ENCODE measurements at places on chromosomes 4 and X.

DNA sequence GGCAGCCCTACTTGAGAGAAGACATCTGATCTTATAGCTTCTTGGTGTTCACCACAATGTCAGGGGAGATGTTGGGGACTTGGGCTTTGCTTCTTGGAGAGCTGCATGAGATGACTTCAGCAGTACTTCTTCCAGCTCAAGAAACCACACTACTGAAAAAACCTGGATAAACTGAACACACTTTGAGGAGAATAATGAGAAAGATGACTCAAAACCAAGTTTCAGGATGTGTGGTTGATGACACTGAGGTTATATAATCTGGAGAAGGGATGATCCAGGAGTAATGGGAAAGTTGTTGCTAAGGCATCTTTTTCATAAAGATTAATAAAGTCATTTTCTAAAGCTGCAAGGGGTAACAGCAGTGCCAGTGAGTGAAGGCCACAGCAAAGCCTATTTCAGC is 58.4 kb upstream of the PNPLA4 start:
- DNase-seq: peak; percentile 49

DNA sequence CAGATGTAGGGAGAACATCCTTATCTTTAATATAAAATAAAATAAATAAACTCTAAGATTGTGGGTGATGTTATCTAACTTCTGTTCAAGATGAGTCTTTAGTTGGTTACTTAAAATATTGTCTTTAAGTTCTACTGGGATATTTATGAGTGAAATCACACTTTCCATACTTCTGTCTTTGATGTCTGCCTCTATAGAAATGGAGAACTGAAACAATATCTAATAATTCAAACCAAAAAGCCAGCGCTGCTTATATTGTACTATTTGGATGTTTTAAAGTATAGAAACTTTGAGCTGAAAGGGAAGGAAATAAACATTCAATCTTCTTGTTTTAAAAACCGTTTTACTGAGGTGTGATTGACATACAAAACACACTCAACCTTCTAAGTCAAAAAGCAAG is 44.8 kb upstream of the RPS6KA3 start:
- DNase-seq: no peak

DNA sequence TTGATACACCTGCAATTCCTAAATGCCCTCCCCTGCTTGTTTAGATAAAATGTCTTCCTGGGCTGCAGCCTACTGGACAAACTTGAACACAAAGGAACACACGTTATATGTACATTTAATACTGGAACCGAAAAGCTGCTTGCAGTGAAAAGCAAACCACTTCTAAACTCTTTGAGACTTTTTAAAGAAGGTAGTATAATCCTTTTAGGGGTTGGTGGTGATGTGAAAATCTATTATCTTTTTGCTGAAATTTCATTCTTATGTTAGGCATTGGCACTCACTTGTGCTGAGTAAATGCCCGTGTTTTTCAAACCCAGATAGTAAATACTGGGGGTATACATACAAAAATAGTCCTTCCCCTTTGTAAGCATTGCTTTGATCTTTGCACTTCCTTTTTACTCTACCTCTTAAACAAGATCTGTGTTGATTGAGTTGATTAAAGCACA is 2.2 kb downstream of the NFKB1 start:
- DNase-seq: no peak

GRCh38 chr4:173214231-173214630 is 45.6 kb downstream of the GALNT7 start:
- no peak for DNase-seq

DNA sequence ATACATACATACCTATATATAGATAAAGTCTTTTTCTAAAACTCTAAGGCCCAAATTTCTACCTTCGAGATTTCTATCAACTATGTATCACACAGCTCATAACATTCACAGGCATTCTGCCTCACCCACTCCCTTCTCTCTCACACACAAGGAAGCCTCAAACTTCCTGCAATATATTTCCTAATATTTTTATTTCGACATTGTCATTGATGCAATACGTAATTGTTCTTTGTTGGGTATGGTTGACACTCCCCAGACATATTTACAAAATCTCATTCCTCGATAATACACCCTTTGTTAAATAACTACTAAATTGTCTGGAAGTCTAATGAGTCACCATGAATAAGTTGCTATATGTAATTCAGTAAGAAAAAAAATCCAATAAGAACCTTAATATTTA is 143.5 kb downstream of the HNRNPD start:
- no peak for DNase-seq

DNA sequence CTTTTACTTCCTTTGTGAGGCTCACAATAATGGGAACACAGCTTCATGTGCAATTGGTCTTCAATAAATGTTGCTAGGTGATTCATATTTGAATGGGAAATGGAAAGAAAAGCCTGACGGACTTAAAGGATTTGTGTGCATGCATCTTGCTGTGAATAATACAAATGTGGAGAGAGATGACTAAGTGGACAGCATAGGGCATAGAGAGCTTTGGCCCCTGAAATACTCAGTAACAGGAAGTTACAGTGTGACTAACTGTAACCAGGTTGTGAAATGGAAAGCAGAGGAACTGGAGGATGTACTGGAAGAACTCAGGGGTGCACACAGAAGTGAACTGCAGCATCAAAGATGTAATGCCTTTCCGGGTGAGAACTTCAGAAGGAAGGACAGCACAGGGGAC is 206.7 kb downstream of the MGST2 start:
- peak; percentile 89 for DNase-seq

- no peak for DNase-seq
Measured at GRCh38 chr4:96154676-96155075, 314.8 kb downstream of the PDHA2 start.

GRCh38 chr4:130125467-130125866 is 1029.5 kb downstream of the C4orf33 start:
- DNase-seq: no peak

DNA sequence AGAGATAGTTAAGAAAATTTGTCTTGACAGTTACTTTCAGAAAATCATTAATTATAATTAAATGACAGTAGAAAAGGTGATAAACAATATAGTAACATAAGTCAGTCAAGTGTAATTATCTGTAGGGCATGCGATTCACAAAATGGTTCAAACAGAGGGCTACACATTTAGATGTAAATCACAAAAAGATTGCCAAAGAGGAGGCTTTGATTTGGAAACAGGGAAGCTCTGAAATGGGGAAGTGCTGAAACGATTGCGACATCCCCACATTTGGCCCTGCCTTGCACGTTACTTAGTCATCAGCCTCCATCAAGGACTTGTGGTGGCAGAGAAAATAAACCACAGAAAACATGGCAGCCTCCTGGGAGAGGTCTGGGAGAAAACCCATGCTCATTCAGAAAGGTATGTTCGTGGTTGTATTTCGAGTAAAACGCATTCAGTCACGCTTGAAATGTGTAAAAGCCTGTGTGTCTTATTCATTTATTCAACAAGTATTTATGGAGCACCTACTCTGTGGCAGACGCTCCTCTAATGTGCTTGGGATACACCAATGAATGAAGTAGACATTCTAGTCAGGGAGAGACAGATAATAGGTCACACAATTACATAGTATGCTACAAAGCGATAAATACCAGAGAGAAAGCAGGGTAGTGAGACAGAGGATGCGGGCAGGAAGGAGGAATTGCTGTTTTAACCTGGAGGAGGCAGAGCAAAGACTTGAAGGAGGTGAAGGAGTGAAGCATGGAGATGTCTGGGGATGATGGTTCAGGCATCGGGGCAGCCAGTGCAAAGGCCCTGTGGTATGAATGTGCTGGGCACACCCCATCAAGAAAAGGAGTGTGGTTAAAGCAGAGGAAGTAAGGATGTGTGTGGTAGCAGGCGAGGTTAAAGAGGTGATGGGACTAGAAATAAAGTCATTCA is 7.8 kb downstream of the RBM47 start:
- peak; percentile 98 for DNase-seq

DNA sequence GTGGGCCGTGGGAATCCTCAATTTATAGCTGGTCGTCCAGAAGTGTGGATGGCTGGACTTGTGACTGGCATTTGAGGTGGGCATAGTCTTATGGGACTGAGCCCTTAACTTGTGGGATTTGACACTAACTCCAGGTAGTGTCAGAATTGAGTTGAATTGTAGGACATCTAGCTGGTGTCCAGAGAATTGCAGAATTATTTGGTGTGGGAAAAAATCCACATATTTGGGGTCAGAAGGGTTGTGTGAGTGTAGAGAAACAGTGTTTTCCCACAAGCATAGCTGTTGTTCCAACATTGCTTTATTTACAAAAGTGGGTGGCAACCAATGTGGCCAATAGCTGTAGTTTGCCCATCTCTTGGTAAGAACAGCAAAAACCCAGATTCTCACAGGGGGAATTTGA is 91.3 kb downstream of the MOSPD2 start:
- peak; percentile 67 for DNase-seq

GRCh38 chrX:47814851-47815250 is 21.9 kb upstream of the ZNF81 start:
- peak; percentile 1 for DNase-seq

Measured in EH (cell line).